Stimulated activated CD4-positive, alpha-beta T cell treated with anti-CD3 and anti-CD28 coated beads, TNF-alpha, amount 100 ng/mL, for 4 hours (primary cell): ENCODE measurements at places on chromosomes 12 and 14.

- DNase-seq: no peak
These were observed 175.4 kb upstream of the LHX5 start for GRCh38 chr12:113647048-113647447.

- DNase-seq: no peak
These were observed 139.7 kb upstream of the RASSF8 start for GRCh38 chr12:25818596-25819390.

DNA sequence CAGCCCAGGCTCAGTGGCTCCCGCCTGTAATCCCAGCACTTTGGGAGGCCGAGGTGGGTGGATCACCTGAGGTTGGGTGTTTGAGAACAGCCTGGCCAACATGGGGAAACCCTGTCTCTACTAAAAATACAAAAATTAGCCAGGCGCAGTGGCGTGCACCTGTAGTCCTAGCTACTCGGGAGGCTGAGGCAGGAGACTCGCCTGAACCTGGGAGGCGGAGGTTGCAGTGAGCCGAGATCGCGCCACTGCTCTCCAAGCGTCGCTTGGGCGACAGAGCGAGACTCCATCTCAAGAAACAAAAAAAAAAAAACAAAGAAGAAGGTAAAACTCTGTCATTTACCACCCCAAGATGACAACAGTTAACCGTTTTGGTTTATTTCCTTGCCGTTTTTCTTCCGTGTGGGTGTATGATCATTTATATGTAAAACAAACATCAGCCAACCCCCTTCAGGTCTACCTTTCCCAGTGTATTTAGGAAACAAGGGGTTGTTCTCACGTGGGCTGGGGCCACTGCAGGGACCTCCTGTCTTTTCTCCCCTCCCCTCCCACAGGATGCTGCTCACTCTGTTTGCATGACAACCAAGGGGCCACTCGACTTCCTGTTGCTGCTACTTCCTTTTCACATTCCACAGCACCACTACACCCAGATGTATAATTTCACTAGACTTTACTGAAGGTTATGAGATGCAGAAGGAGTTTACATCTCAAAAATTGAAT lies 13.6 kb downstream of the TTC9 start:
- DNase-seq: no peak

DNA sequence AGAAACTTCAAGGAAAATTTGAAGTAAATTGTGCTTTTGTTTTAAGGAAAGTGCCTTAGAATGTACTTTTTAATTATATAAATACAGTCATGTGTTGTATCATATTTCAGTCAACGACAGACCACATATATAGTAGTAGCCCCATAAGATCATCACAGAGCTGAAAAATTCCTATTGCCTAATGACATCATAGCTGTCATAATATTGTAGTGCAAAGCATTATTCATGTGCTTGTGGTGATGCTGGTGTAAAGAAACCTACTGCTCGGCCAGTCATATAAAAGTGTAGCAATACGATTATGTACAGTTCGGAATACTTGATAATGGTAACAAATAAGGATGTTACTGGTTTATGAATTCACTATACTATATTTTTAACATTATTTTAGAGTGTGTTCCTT lies 198.9 kb upstream of the SLC16A7 start:
- no peak for DNase-seq

- DNase-seq: no peak
These were observed 68.3 kb downstream of the SETD3 start for GRCh38 chr14:99412117-99413061.

DNA sequence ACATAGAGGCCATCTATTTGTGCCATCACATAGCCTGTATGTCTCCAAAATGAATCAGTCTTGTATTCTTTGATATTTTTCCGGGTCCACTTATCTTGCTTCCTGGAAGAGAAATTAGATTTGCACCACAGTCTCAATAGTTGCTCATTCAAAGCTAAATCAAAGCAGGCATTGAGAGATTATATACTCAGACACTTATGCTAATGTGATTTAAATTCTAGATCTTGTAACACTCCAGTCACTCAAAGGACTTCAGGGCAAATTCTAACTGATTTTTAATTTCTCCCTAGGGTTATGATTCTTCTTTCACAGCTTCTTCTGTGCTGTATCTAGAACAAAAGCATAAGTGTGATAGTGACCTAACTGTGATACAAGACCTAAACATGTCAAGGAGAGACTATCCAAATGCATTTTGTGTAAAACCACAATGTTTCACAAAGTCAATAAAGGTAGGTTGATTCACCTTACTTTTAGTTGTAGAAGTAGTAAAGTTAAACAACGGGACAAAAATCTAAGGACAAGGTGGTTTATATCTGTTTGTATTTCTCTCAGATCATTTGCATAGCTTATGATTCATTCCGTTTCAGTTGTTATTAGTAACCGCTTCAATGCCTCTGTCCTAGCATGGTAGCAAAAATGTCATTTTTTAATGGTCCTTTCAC lies 26.8 kb downstream of the PLBD1 start:
- DNase-seq: no peak

DNA sequence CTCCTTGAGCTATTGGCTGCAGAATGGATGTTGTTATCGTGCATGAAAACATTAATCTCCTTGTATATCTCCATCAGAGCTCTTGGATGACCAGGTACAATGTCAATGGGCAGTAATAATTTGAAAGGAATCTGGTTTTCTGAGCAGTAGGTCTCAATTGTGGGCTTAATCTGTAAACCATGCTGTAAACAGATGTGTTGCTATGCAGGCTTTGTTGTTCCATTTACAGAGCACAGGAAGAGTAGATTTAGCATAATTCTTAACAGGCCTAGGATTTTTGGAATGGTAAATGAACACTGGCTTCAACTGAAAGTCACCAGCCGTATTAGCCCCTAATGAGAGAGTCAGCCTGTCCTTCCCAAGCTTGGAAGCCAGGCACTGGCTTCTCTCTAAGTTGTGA lies 50.4 kb downstream of the ATG14 start:
- DNase-seq: no peak

GRCh38 chr14:69848903-69849391 lies 30.3 kb upstream of the SMOC1 start:
- DNase-seq: no peak

- no peak for DNase-seq
These were observed 374.7 kb downstream of the DIO2 start for GRCh38 chr14:79836577-79836976.

GRCh38 chr12:13250416-13250815 lies 53.9 kb downstream of the EMP1 start:
- no peak for DNase-seq

- no peak for DNase-seq
These were observed 174.8 kb downstream of the ADGRD1 start for GRCh38 chr12:131128556-131128955.

- no peak for DNase-seq
These were observed 99.4 kb downstream of the CRADD start for GRCh38 chr12:93776581-93777018.

- DNase-seq: no peak
These were observed 57.9 kb downstream of the ZFYVE21 start for GRCh38 chr14:103773521-103773920.

DNA sequence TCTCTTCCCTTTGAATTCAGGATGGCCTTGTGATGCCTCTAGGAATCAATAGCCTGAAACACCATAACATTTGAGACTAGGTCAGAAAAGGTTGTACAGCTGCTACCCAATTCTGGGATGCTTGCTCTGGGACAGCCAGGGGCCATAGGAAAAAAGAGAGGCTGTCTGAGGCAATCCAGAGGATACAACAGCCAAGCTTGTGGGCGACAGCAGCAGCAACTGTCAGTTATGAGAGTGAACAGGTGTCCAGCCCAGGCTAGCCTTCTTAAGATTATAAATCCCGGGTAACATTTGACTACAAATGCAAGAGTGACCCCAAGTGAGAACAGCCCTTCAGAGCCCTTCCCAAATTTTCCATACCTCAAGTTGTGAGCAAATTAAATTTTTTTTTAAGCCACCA lies 11.1 kb downstream of the DCN start:
- no peak for DNase-seq

DNA sequence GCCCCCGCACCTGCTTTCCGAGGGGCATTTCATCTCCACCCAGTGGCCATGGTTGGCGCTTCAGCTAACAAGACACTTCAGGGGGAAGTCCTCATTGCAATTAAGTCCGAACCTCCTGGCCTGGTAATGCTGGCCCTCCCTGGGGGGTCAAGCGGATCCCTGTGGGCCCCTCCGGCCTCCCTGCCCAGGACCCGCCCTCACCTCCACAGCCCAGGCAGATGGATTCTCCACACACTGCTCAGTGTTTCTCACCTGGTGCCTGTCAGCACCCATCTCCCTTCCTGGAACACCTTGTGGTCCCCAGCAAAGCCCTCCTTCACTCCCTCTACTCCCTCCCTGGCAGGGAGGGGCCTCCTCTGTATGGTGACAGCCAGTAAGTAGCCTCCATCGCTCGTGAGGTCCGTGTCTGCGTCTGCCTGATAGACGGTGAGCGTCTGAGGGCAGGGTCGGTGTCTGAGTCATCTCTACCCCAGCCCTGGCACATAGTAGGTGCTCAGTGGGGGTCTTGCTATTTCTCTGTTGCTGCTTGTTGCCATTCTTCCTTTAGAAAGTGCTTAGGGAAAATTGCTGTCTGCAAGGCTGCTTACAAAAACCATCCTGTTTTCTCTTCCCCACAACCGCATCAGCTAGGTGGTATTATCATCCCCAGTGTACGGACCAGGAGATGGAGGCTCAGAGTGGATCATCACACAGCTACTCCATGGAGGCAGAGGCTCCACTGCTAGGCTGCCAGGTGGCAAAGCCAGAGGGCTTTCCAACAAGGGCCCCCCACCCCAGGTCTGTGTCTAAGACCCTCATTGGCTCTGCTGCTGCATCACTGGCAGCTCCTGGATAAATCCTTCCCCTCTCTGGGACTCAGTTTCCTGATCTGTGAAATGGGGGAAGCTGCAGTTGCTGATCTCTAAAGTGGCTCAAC lies 39.7 kb upstream of the EML1 start:
- no peak for DNase-seq
